ENCODE measurements at places on chromosomes 6 and 20.

DNA sequence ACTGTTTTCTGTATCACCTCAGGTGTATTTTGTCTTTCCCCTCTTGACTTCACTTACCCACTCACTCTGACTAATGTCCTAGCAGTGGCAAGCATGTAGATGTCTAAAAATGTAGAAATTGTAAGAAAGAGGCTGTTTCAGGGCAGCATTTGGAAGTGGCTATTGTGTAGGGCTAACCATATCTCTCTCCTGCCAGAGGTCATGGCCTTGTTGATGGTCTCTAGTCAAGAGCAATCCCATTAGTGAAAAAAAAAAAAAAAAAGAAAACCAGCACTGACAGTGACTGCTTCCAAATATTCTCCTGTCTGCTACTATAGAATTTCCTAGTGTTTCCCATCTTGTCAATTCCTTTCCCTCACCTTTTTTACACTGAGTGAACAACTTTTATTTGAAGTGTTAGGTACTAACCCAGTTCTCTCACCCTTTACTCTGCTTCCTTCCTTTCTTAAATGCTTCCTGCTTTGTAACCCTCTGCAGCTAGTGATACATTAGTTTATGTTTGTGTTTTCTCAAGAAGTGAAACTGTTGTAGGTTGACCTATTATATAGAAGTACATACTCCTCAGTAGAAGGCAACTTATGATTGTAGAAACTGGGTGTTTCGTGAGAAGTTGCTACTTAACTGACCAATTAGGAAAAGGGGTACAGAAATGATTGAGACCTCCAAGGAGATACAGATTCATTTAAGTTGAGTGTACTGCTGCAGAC lies 174.1 kb upstream of the PTPRK start:
- DNase-seq: no peak

DNA sequence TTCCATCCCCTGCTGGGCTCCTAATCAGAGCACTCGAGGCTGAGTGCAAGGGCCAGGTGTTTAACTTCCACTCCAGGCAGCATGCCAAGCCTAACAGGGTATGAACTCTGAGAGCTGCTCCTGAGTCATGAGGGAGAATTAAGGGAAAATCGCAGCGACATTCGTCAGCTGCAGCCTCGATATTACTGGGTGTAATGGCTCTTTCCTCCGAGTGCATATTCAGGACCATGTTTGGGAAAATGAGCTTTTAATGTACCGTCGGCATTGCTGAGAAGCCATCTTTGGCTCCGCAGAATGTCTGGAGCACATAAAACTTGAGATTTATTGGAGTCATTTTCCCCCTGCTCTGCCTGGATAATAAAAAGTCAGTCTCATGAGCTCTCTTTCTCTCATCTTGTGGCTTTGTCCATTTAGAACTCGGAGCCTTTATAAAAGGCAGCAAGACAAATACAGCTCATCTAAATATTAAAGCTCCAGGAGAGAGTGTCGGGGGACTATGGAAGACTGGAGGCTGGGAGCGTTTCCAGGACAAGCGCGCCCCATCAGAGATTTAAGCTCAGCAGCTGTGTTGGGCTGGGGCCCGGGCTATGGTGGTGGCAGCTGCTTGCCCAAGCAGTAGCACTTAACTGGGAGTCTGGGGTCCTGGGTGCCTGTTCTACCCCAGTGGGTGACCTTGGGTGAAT lies 103.7 kb downstream of the TOX2 start:
- DNase-seq: no peak

DNA sequence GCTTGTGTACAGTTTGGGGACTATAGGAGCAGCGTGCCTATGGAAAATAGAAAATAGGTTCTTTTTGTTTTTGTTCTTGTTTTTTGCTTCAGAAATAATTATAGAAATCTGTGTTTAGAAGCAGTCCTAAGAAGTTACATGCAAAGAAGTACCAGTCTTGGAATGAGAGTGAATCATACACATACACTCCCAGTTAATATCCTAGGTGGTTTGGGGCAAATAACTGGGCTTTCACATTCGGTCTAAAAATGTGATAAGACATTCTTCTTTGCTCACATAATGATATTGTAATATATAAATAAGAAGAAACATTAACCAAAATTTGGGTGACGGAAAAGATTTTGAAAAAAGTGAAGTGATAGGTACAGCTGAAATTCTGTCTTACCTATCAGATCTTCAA lies 61.0 kb downstream of the ENPP1 start:
- DNase-seq: no peak

GRCh38 chr6:152543519-152543918 lies 93.6 kb downstream of the SYNE1 start:
- no peak for DNase-seq

GRCh38 chr6:33249732-33250630 lies 21.7 kb downstream of the VPS52 start:
- peak; percentile 33 for DNase-seq

- no peak for DNase-seq
These were observed 58.3 kb upstream of the HFE start for GRCh38 chr6:26028746-26029569.

GRCh38 chr20:58990651-58991445 lies 9.8 kb downstream of the NELFCD start:
- DNase-seq: no peak
